Epithelial cell of esophagus (primary cell): ENCODE measurements at places on chromosomes 12 and 14.

DNA sequence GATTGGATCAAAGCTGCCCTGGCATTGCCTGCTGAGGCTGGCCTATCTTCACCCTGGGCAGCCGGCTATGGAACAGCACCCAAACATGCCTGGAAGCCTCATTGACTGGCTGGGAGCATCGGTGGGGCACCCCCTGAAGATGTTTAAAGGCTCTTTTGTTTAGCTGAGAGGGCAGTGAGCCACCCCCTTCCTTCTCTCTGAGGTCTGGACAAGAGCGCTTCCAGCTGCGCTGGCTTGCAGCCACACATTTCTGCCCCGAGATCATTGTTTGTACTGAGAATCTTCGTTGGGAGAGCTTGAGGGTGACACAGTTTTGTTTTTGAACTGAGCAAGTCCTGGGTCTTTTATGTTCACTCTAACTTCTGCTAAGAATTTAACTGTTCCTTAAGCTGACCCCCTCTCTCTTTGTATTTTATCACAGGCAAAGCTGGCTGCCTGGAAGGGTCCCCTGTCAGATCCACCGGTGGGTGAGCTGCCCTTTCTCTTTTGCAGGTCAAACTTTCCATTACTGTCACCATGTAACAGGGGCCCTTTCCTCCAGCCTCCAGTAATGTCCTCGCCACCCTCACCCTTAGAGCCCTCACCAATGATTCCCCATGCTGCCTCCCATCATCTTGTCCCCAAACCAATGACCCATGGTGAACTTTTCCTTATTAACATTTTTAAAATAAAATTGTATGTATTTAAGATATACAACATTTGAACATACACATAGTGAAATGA lies 212.2 kb downstream of the KIF26A start:
- no peak for DNase-seq

DNA sequence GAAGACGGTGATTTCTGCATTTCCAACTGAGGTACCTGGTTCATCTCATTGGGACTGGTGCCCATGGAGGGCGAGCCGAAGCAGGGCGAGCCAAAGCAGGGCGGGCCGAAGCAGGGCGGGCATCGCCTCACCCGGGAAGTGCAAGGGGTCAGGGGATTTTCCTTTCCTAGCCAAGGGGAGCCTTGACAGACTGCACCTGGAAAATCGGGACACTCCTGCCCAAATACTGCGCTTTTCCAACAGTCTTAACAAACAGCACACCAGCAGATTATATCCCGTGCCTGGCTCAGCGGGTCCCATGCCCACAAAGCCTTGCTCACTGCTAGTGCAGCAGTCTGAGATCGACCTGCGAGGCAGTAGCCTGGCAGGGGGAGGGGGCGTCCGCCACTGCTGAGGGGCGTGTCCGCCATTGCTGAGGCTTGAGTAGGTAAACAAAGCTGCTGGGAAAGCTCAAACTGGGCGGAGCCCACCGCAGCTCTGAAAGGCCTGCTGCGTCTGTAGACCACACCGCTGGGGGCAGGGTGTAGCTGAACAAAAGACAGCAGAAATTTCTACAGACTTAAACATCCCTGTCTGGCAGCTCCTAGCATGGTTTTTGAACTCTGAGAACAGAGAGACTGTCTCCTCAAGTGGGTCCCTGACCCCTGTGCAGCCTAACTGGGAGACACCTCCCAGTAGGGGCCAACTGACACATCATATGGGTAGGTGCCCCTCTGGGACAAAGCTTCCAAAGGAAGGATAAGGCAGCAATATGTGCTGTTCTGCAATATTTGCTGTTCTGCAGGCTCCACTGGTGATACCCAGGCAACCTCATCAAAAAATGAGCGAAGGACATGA lies 77.2 kb downstream of the BAZ1A start:
- DNase-seq = no peak

DNA sequence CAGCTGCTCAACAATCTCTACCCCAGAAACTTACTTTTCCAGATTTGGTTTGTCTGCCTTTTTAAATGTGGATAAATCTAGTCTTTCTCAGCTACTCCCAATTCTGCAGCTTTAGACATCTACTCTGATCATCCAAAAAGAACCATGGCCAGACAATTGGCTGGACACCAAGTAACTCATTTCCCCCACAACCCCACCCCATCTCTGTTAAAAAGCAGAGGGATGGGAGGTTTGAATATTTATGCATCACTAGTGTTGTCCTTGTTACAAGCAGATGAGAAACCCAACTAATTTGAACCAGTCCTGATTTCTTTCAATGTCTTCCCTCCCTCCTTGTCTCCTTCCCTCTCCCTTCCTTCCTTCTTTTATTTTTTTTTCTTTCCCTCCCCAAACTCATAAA lies 391.9 kb downstream of the GALC start:
- DNase-seq = no peak

DNA sequence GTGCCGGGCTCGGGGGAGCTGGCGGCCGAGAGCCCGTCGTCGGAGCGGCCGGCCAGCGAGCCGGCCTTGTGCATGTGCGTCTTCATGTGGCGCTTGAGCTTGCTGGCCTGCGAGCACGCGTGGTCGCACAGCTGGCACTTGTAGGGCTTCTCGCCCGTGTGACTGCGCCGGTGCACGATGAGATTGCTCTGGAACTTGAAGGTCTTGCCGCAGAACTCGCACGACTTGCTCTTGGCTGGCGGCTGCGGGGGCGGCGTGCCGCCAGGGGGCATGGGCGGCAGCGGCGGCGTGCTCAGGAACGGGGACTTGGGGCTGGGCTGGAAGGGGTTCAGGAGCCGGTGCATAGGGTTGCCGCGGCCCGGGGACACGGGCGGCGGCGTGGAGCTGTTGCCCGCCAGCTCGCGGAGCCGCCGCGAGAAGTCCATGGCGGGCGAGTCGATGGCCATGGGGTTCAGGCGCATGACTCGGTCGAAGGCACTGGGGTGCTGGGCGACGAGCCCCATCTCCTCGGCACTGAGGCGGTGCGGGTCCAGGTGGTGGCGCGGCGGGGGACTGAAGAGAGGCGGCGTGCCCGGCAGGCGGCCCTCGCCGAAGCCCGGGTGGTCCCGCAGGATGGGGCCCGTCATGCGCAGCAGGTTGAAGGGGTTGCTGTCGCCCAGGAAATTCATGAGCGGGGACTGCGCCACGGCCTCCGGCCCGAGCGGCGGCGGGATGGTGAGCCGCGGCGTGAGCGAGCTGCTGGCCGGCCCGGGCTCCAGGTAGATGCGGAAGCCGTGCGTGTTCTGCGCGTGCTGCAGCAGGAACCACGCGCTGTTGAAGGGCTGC lies 96.5 kb downstream of the BCL11B start:
- no peak for DNase-seq

DNA sequence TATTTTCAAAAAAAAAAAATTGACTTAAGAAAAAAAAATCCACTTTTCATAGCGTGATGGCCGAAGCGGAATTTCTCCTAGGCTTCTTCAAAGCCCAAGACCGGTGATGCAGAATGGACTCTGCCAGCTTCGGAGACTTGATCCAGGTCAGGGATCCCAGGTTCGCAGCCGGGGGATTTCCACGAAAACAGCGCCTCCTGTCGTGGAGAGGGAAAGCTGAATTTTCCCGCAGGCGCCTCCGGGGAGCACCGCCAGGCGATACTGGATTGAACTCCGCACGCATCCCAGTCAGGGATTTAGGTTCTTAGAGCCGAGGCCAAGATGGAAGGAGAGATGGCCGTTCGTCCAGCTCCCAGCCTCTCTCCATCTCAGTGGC lies 2.1 kb downstream of the TTC6 start:
- DNase-seq = peak; percentile 53

DNA sequence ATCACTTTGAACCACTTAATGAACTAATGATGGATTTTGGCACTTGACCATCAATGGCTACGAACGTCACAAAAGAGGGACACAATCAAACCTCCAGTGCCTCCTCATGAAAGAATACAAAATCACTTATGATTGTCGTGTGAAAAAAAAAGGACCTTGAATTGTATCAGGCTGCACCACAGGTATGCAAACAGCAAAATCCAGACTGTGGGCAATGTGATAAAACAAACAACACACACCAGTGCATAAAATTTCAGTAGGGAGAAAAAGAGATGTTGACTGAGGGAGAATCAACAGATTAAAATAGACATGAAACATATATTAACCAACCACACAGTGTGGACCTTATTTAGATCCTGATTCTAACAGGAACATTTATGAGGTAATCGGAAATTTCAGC lies 2.6 kb downstream of the TSPAN8 start:
- no peak for DNase-seq

GRCh38 chr14:100438678-100439592 lies 115.8 kb downstream of the SLC25A47 start:
- peak; percentile 98 for DNase-seq

DNA sequence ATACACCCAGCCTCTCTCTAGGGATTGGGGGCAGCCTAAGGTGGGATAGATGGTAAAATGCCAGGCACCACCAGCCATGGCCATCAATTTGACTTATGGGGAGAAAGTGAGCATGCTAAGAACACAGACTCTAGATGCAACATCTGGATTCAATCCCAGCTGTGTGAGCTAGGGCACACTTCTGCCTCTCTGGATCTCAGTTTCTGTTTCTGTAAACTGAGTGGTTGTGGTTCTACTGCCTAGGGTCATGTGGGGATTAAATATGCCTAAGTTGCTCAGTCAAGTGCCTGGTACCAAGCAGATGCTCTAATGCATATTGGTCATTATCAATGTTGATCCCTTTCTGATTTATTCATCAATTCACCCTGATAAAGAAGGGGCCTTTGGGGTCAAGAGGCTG lies 12.6 kb upstream of the OAS1 start:
- DNase-seq = no peak

DNA sequence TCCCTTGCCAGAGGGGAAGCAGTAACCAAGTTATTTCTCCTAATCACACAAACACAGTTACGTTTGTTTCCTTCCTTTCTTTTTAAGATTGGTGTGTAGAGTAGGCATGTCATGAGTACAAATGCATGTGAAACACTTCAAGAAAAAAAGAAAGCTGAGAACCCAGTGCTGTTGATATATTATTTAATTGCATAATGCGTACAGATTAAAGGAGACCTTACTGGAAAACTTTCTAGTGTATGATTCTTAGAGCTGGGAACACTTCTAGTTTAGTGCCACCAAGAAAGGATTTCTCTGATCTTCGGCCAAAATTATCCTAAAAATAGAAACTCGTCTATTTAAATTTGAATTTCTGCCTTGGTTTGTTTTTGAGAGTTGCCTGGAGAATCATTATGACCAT lies 365.5 kb downstream of the CCDC91 start:
- DNase-seq = no peak

GRCh38 chr14:89814126-89814525 lies 140.4 kb downstream of the EFCAB11 start:
- DNase-seq = no peak

DNA sequence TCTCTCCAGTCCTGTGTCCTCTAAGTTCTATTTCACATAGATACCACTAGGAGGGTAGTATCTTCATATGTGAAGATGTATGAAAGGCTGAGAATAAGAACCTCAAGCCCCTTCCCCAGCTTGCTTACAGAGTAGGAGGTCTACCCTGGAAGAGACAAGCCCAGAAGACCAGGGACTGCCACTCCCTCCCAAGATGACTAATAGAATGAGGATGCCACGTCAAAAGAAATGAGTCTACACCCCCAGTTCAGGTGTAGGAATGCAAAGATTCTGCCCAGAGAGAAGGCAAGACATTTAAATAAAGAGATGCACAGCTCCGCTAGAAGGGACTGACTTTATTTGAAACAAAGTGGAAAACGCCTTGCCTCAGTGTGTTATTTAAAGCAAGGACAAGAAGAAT lies 1006.0 kb upstream of the USP15 start:
- DNase-seq = peak; percentile 57

DNA sequence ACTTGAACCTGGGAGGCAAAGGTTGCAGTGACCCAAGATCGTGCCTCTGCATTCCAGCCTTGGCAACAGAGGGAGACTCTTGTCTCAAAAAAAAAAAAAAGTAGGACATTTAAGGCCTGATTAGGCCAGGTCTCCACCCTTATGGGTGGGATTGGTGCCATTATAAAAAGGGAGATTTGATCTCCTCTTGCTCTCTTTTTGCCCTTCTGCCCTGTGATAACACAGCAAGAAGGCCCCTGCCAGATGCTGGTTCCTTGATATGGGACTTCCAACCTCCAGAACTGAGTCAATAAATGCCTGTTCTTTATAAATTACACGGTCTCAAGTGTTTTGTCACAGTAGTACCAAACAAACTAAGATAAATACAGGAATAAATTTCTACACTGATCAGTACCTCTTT lies 81.0 kb downstream of the C2CD5 start:
- DNase-seq = no peak

DNA sequence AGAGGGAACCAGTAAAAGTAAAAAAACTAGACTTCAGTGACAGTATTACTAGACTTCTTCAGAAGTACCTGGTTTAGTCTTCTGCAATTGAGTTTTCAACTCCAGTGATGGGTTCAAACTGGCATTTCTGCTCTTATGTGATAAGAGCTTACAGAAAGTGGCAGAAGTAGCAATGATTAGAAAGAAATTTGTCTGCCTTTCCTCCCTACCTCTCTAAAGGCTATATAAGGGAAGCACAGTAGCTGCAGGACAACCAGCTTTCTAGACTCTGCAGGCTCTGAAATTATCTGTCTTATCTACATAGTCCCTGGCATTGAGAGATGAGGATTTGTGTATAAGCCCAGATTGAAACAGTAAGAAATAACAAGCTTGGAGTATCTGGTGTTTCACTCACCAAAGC lies 107.5 kb downstream of the DAAM1 start:
- DNase-seq = no peak

GRCh38 chr12:100573292-100574186 lies at the start of gene GAS2L3:
TSS of gene GAS2L3 (plus strand) at chr12:100573684. CDS start at chr12:100594905, 21,221 bp downstream.
- peak; percentile 84 for DNase-seq

DNA sequence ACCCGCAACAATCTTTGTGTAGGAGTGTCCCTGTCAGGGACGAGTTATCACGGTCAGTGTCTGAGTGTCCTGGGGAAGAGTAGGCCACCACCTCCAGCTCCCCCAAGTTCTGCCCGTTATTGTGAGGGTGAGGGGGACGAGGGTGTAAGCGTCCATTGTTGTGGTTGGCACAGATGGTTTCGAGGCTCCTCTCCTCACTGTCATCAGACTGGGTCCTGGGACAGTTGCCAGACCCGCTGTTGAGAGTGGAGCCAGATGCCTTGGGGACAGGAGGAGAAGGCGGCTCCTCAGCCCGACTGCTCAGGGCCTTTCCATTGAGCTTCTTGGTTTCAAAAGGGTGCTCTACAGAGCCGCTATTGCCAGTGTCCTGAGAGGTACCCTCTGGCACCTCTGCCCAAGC lies 74.9 kb upstream of the ACTN1 start:
- DNase-seq = no peak

DNA sequence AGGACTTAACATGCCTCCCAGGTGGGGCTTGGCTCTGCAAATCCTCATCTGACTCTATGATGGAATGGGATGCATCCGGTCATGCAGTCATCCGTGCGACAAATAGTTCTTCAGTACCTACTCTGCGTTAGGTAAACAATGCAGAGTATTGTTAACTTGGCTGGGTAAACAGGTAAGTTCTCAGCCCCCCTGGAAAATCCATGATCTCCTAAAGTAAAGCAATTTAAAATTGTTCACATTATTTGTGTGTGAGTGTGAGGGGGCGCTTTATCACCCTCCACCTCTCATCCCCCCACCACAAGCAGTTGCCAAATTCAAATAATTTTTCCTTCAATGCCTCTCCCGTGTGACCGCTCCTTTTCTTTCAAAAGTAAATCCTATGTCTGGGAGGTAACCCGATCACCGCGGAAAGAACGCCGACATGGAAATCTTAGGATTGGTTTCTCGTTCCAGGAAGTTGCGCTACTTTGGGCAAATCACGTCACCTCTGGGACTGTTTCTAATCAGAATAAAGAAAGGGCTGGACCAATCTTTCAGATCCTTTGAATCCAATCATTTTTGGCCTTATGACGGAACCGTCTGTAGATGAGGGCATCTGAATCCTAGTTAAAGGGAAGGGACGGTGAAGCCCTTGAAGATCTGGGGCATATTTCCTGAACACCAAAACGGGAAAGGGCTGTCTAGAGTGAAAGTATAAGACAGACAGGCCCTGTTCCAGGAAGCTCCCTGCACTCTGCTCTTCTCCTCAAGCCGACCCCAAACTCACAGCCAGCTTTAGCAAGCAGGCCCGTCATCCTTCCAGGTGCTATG lies 44.0 kb upstream of the SINHCAF start:
- peak; percentile 73 for DNase-seq
